Osteoblast (primary cell): ENCODE measurements at places on chromosomes 4 and X. TPM values are rescaled to one million over a fixed set of nuclear protein-coding genes. Genes with fewer than 3 reads are reported as not detected.

DNA sequence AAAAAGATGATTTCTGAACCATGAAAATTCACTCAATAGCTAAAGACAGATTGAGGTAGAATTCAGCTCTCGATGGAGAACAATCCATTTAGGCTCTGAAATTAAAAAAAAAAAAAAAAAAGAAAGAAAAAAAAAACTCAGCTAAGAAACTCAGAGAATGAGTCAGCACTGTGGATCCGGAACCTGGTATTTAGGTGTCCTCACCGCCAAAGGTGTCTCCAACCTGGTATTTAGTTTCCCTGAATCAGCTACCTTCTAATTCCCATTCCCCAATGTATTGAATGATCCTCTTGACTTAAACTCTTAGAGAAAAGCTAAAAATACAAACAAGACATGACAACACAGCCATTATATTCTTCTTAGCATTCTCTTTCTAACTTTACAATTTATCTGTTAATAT lies 150.3 kb upstream of the RASGEF1B start:
- H3K4me3 ChIP-seq, result no peak overlapping the region
- H3K27me3 ChIP-seq, result no peaks in the 10 kb centered on the region
- no peaks in the 10 kb centered on the region for H3K36me3 ChIP-seq
- no peak overlapping the region for H3K27ac ChIP-seq
- DNase-seq, result no peak

Gene POU3F4
- not detected in 2 replicates for total RNA-seq

DNA sequence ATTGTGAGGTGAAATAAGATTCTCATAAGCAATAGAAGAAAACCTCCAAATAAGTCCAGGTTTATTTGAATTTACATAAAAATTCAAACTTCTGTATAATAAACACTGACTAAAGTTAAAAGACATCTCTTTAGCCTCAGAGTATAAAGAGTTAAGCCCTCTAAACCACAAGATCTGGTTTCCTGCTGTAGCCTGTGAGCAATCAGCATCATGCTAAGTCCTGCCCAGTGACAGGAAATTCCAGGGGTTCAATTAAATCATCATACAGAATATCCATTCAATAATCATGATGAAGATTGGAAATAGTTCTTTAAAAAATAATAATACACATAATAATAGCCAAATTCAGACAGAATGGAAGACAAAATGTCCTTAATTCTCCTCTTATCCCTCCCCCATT lies 139.2 kb upstream of the DGKK start:
- no peaks in the 10 kb centered on the region for H3K36me3 ChIP-seq
- H3K27ac ChIP-seq, result no peak overlapping the region
- peaks cover 2% of the 10 kb centered on the region for H3K27me3 ChIP-seq
- no peak overlapping the region for H3K4me3 ChIP-seq

- H3K36me3 ChIP-seq, result no peaks in the 10 kb centered on the region
- no peak overlapping the region for H3K4me3 ChIP-seq
- H3K27ac ChIP-seq, result no peak overlapping the region
- no peaks in the 10 kb centered on the region for H3K27me3 ChIP-seq
Measured at GRCh38 chr4:107743532-107743931, 23.5 kb upstream of the PAPSS1 start.

GRCh38 chr4:76554630-76555029 lies 119.6 kb downstream of the SHROOM3 start:
- no peaks in the 10 kb centered on the region for H3K36me3 ChIP-seq
- DNase-seq, result no peak
- peaks cover 9% of the 10 kb centered on the region for H3K4me1 ChIP-seq
- no peak overlapping the region for H3K4me3 ChIP-seq
- H3K27ac ChIP-seq, result no peak overlapping the region

DNA sequence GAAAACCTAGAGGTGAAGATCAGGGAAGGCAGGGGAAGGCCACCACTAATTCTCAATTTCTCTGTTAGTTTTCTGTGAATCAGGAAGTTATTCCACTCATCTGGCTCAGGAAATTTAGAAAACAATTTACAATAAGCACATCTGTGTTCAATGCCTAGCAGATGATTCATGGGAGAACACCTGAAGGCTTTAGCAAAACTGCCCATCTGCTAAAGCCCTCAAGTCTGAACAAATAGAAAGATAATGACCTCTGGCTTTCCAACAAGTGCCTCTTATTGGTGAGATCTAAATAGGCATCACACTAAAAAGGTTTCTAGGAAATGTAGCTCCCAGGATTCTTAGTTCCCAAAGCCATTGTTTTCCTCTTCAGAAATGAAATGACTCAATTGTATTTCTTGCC lies 122.1 kb upstream of the GNPDA2 start:
- no peaks in the 10 kb centered on the region for H3K27me3 ChIP-seq
- no peaks in the 10 kb centered on the region for H3K36me3 ChIP-seq
- H3K27ac ChIP-seq, result no peak overlapping the region
- DNase-seq, result no peak
- no peaks in the 10 kb centered on the region for H3K4me1 ChIP-seq

Gene IGSF1
- total RNA-seq, result 0.29 and 1.1 TPM in 2 replicates
